ENCODE measurements at places on chromosomes 7 and 10.
A peak's percentile ranks its signal among the peaks of the same experiment; 100 is the strongest.

DNA sequence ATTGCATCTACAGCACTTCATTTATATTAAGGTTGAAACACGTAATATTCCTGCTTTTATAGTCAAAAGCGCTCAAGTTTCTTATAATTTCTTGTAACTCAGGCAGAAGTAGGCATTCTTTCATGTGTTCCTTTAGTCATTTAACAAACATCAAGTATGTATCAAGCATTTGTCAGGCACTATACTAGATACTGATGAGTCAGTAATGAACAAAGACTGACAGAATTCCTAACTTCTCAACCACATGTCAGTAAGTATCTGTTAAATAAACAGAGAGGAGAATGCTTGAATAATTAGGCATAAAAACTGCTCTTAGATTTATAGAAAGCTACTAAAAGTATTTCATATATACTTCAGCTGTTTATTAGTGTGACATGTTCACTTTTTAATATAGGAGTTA lies 9.9 kb downstream of the CRPPA start:
- no peak for DNase-seq

GRCh38 chr7:20306180-20306946 lies 24.3 kb upstream of the ITGB8 start:
- DNase-seq: no peak

- DNase-seq: no peak
These were observed 53.8 kb downstream of the ST7 start for GRCh38 chr7:117006907-117007684.

GRCh38 chr10:22690158-22690557 lies 24.2 kb downstream of the PIP4K2A start:
- DNase-seq: no peak

GRCh38 chr10:52258799-52259425 lies 55.2 kb upstream of the DKK1 start:
- DNase-seq: no peak

DNA sequence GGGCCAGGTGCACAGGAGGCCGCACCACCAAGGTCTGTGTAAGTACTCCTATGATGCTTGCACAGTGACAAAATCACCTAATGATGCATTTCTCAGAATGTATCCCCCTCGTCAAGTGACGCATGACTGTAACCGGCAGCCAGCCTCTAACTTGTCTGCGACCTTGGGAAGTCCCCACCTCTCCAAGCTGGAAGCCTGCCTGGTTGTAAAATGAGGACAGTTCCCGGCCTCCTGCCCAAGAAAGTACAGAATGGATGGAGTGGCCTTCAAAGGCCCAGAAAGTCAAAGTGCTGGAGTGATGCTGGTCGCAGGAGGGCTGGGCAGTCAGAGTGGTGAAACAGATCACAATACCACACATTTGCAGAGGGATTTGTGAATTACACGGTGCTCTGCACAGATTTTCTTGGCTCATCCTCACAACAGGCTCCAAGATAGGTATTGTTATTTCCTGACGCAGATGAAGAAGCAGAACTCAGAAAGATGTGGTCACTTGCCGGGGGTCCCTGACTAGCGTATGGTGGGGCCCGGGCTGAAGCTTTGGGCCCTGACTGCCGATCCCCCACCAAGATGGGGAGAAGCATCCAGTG lies 22.8 kb downstream of the SPOCK2 start:
- no peak for DNase-seq

GRCh38 chr7:1697499-1698125 lies 27.5 kb downstream of the ELFN1 start:
- DNase-seq: no peak

GRCh38 chr10:58177362-58177947 lies 90.2 kb downstream of the IPMK start:
- DNase-seq: no peak

DNA sequence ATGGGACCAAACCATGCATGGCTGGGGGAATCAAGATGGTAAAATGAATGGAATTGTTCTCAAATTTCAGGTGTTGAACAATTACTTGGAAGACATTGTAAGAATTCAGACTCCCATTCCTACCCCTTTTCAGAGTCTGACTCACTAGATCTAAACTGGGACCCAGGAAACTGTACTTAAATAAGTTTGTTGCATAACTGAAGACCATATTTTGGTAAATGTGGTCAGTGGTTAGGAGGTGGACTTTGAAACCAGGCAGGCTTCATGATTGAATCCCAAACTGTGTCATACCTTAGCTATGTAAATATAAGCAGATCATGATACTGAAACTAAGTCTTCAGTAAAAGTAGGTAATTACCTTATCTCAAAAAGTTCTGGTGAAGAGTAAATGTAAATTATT lies 41.7 kb downstream of the ZWINT start:
- no peak for DNase-seq

- DNase-seq: peak; percentile 79
These were observed 8.0 kb upstream of the HSPB1 start for GRCh38 chr7:76294344-76295024.
